Suppressor macrophage (primary cell): ENCODE measurements at places on chromosomes 3 and 15.

DNA sequence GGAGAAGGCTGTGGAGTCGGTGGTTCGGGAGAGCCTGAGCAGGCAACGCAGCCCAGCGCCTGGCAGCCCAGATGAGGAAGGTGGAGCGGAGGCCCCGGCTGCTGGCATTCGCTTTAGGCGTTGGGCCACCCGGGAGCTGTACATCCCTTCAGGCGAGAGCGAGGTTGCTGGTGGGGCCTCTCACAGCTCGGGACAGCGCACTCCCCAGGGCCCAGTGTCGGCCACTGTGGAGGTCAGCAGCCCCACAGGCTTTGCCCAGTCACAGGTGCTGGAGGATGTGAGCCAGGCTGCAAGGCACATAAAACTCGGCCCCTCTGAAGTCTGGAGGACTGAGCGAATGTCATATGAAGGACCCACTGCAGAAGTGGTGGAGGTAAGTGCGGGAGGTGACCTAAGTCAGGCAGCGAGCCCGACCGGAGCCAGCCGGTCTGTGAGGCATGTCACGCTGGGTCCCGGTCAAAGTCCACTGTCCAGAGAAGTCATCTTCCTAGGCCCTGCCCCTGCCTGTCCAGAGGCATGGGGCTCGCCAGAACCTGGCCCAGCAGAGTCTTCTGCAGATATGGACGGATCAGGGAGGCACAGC, 26.7 kb downstream of the SYNM start:
- no peak for DNase-seq

DNA sequence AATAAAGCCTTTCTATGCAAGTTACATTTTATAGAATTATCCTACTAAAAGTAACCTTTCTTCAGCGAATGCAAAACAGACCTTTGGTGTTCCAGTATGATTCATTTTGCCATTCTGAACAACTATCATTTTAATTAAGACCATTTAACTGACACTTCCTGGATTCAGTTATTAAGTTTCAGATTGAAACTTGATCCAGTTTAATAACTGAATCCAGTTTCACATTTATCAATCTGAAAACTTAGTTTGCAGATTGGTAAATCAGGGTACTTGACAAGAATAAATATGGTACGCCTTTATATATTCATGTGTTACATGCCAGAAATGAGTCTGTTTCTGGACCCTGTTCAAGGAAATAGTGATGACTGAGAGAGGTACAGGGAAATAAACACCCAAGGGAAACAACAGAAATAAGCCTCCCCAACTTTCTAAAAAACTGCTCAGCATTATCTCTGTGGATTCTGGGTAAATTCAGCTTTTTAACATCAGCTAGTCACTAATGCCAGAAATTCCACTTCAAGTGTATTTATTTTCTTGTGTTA, 23.3 kb upstream of the NFKBIZ start:
- DNase-seq, result no peak

DNA sequence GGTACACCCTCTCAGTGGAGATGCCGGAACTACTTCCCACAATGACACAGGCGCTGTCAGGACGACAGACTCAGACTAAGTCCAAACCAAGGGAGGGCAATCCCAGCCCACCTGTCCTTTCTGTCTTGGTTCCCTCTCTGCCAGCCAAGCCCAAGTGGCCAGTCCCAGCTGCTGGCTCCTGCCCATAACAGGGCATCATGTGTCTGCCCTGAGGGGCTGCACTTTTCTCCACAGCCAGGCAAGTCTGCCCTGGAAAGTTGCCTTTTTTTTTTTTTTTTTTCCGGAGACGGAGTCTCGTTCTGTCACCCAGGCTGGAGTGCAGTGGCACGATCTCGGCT, 20.0 kb upstream of the BCL2A1 start:
- DNase-seq, result no peak

GRCh38 chr3:54123003-54123775, 837 bp downstream of the CACNA2D3 start:
- no peak for DNase-seq

GRCh38 chr3:130772129-130772528, 25.5 kb upstream of the PIK3R4 start:
- DNase-seq, result no peak

DNA sequence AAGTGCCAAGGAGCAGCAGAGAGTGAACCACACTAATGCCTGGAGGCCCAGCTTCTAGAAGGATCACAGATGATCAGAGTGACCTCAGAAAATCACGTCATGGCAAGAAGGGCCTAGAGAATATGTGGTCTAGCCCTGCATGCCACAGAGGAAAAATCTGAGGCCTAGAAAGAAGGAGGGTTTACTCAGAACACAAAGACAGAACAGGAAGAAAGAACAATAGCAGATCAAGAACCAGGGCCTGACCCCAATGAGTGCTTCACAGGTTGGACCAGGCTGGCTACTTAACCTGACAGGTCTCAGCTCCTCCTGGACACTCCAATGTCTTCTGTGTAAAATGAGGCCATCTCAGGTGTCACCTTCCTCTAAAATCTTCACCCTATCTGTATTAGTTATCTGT, 14.2 kb downstream of the RAB6B start:
- DNase-seq, result no peak
